NCI-H2081 (cell line): ENCODE measurements at places on chromosomes 2 and 18.

- DNase-seq = no peak
These were observed 48.8 kb downstream of the ERBB4 start for GRCh38 chr2:212489719-212490346.

GRCh38 chr2:165245081-165245793 is 6.0 kb downstream of the SCN2A start:
- DNase-seq = peak; percentile 35

DNA sequence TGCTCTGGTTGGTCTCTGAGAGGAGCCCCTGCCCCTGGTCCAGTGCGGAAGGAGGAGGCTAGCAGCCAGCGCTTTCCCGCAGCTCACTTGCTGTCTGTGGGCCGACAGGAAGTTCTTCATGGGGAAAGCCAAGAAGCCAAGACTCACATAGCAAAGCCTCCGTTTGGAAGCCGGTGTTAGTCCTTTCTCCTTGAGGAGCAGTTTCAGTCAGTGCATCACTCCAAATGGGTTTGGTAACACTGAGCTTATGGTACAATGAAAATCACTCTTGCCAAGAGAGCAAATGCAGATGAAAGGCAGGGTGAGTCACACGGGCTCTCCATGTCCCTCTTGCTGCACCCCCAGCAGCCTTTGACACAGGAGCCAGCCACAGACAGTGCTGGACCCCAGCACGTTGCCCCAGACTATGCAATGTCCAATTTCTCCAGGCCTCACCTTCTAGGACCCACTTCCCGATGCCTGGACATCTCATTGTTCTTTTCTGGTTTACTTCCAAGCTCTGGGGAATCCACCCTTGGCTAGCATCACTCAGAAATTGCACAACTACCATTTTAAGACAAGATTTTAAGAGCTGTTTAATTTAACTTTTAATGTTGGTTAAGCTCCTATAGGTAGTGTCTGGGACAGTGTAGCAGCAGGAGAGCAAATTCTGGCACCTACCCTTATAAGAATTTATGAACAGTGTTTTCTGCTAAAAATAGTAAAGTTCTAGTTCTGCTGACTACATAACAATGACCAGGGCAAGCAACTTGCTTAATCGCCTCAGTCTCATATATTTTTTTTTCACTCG is 174.9 kb downstream of the ASB1 start:
- DNase-seq = no peak

DNA sequence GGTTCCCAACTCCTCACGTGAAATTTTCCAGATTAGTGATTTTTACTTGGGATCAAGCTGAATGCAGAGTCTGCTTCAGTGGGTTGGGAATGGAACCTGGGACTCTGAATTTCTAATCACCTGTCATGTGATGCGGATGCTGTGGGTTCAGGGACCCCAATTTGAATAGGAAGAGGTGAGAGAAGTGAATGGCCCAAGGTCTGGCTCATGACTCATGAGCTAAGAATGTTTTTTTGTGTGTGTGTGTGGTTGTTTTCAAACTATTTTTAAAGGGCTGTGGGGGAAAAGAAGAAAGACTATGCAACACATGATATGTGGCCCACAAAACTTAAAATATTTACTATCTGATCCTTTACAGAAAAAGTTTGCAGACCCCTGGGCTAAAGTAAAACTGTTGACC is 108.5 kb upstream of the CYRIA start:
- no peak for DNase-seq

DNA sequence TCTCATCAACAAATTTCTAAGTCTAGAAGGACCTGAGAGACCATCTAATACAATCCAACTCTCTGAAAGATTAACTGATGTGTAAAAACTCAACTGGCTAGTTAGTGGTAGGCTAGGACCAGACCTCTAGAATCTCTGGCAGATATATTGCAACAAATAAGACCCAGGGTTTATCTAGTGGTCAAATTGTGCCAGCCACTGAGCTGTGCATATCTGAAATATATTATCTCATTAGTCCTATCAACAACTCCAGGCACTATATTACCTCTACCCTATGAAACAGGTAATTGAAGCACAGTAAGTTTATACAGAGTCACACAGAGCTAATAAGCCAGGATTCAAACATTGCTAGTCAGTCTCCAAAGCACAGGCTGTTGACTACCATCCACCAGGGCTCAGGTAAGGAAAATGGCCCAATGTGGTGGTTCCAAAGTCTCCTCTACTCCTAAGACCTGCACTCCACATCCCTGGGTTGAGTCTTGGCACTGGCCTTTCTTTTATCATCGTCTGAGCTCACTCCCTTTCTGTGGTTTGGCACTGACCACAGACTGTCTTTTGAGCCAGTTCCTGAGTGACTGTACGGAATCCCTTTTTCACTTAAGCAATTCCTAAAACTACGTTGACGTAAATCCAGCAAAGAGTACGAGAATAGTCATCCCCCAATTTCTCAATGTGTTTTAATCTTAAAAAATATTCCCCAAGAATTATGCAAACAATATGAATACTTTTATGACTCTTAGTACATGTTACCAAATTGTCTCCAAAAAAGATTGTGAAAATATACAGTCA is 11.9 kb upstream of the PID1 start:
- DNase-seq = no peak
